Effector CD8-positive, alpha-beta T cell (primary cell): ENCODE measurements at places on chromosomes 1 and 21.
A peak's percentile ranks its signal among the peaks of the same experiment; 100 is the strongest.

- no peak for DNase-seq
These were observed 25.1 kb upstream of the MROH9 start for GRCh38 chr1:170910273-170910672.

GRCh38 chr1:15288173-15288926, 41.3 kb downstream of the FHAD1 start:
- DNase-seq, result no peak

DNA sequence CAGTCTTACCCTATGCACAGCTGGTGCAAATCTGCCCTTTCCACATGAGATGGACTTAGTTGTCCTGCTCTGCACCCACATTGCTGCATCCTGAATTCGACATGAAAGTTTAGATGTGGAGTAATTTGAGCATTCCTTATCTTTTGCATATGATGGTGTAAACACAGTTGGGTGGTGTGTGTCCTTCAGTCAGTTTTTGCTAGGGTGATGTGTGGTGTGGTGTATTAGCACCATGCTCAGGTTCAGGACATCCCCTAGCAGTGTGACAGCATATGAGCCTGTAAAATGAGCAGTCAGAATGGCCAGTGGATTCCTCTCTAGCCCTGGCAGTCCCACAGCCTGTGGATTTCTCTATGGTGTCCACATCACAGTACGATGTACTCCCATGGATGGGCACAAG, 42.6 kb upstream of the CD101 start:
- no peak for DNase-seq

GRCh38 chr21:16419188-16419921, 689.6 kb downstream of the USP25 start:
- DNase-seq, result no peak

- no peak for DNase-seq
These were observed 107.7 kb downstream of the ADSS2 start for GRCh38 chr1:244344001-244344400.

DNA sequence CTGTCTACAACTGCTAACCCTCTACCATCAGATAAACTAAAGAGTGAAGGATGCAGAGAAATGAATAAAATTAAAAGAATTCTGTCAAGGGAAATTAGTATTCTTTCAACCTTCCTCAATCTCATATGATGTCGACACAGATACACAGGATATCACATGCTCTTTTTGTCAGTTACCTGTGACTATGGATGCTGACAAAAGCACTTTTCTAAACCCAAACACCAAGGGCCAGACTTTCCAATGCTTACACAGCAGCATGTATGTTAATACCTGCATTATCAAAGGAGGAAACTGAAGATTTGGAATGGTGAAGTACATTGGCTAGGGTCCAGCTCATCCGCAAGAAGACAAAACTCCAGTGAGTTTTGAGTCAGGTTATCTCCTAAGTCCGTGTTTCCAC, 294.0 kb downstream of the SMYD3 start:
- no peak for DNase-seq

- no peak for DNase-seq
These were observed 63.8 kb upstream of the PRDX6 start for GRCh38 chr1:173413271-173413707.

GRCh38 chr1:231691618-231692259, 65.1 kb downstream of the DISC1 start:
- no peak for DNase-seq

- no peak for DNase-seq
These were observed 97.8 kb downstream of the KCNT2 start for GRCh38 chr1:196510451-196510850.

DNA sequence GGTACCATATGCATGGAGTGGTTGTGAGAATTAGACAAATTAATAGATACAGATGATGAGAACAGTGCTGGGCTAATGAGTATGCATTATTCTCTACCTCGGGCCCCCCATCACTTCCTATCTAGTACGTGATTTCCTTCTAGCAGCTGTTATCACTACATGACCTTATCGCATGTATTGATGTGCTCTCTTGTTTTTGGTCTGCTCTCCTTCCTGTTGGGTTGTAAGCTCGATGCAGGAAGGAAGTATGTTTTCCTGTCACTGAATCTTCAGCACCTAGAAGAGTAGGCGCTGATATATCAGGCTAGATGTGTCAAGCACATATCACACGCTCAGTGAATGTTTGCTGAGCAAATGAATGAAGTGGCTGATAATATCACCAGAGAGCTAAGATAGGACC, 43.9 kb upstream of the IFNAR2 start:
- no peak for DNase-seq

DNA sequence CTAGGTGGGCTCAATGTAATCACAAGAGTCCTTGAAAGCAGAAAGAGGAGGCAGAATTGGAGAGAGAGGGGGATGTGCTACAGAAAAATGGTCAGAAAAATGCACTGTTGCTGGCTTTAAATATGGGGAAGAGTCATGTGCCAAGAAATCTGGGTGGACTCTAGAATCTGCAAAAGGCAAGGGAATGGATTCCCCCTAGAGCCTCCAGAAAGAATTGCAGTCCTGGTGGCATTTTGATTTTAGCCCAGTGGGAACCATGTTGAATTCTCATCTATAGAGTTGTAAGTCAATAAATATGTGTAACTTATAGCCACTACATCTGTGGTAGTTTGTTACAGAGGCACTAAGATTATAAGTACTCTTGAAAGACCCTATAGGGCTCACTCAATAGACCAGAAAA, 210.3 kb downstream of the ASTN1 start:
- no peak for DNase-seq

GRCh38 chr1:105964879-105965278, 1091.6 kb upstream of the PRMT6 start:
- no peak for DNase-seq

DNA sequence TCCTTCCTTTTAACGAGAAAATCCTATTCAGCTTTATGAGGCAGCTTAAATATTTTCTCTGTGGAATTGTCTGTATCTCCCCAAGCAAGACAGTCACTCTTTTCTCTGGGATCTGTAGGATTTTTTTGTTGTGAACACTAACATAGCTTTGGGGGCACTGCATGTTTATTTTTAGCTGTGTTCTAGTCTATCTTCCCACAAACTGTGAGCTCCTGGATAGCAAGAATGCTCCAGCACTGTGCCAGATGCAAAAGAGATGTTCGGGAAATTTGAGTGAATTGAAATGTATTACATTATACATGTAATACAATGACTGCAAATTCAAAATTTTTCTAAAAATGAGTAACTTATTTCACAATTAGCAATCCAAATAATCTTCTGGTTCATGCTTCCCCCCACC, 282.2 kb downstream of the PLPP3 start:
- no peak for DNase-seq

DNA sequence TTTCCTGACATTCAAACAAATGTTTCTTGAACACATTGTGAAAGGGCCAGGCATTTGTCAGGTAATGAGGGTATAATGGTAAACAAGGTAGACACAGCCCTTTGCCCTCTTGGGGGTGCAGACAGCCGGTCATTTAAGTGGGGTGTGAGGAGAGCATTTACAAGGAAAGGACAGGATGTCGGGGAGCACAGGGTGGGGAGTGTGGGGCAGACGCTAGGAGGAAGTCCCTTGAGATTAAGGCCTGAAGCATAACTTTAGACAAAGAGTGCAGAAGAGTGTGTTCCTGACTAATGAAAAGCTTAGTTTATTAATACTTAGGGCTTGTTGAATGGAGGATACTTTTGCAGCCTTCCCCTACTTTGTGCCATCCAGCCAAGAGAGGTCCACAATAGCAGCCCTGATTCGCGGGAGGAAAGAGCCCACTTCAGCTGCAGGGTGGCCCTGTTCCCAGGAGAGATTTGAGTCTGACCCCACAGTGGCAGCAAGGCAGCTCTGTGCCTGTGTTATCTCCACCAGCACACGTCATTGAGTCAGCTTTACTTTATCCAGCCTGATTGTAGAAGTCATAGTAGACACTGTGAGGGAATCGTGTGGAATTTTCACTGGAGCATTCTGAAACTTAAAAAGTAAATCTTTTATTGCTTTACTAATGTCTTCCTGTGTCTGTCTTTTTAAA, 35.1 kb downstream of the MPZL1 start:
- no peak for DNase-seq

DNA sequence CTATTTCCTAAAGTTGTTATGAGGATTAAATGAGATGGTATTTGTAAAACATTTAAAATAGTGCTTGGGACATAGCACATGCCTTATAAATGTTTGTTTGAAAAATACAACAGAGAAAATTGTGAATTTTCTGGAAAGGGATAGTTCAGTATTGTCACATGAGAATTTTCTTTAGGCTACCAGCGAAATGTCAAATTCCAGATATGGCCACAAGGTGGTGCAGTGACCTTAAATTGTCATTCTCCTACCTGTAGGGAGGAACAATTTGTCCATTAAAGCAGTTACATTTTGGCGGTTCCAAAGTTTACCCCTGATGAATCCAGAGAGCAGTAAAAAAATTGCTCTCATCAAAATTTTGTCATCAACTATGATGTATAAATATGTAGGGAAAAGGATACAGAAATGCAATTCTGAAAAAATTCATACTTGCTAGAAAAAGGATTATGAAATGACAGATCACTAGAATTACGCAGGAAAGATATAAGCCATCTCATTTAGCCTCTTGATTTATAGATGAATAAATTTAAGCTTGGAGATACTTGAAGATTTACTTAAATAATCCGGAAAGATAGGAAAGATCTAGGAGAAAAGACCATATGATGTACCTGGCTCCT, 50.2 kb upstream of the TSHB start:
- peak; percentile 49 for DNase-seq

DNA sequence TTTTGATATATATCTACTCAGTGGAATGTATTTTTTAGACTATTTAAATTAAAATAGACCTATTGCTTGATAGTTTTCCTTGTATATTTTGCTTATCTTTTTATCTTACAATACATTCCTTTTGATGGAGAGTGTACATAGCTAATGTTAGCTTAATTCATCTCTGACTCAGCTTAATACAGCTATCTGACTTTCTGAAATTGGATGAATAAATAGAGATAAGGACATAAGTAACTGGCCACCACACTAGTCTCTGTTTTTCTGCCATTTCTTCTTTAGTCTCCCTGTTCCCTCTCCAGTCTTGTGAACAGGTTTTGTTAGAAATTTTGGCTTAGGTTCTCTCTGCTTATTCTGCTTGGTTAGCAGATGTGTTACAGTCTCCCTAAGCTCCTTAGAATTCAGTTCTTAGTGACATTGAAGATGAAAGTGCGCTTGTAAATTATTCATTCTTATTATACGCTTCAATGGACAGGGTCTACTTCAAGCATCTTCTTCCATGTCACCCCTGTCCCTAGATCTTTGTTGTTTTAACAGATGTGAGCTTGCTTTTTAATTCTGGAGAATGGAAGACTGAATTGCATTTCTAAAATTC, 59.6 kb downstream of the XPR1 start:
- DNase-seq, result no peak

DNA sequence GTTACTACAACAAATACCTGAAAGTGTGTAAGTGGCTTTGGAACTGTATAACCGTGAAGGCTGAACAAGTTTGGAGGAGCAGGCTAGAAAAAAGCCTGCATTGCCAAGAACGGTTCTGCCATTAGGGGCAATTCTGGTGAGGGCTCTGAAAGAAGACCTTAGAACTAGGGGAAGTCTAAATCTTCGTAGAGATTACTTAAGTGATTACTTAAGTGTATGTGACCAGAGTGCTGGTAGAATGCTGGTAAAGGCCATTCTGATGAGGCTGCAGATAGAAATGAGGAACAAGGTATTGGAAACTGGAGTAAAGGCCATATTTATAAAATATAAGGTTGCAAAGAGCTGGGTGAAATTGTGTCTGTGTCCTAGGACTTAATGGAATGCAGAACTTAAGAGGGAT, 158.0 kb downstream of the CLIC6 start:
- no peak for DNase-seq

- no peak for DNase-seq
These were observed 41.4 kb downstream of the TRIM62 start for GRCh38 chr1:33140153-33141149.

GRCh38 chr1:151596166-151596953, 15.5 kb upstream of the SNX27 start:
- no peak for DNase-seq

GRCh38 chr1:24928689-24929397, 1.2 kb downstream of the RUNX3 start:
- peak; percentile 53 for DNase-seq

DNA sequence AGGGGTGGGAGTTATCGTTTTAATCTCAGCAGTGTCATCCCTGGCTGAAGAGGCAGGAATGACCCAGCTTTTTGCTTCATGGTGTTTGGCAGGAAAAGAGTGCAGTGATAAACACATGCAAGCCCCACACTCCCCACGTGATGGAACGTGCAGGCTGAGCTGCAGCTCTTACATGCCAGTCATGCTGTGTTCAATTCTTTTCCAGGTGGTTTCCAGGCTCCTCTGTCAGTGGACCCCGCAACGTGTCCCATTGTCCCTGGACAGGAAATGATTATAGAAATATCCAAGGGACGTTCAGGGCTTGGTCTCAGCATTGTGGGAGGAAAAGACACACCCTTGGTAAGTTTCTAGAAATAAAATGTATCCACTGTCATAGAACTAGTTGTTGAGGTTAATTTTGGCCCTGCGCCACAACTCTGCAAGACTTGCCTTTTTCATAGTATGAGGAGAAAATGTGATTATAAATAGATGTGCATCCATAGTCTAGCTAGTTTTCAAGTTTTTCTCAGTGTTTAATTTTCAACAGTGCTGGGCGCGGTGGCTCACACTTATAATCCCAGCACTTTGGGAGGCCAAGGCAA, 110.2 kb upstream of the L1TD1 start:
- no peak for DNase-seq

DNA sequence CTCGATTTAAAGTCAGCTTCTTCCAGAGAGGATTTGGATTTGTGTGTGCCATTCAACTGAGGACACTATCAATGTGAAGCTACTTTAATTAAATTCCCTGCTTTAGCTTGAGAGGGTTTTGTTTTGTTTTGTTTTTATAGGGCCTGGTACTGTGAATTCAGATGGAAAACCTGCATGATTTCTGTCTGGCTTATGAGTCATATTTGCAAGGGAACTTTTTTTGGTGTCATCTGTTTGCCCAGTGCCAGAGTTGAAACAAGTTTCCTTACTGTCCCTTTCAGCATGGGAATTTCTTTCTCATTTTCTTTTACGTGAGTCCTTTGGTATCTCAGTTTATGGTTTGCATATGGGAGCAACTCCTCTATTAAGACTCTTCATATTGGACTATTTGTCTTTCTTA, 194.6 kb downstream of the GREM2 start:
- no peak for DNase-seq

GRCh38 chr1:243287652-243288051, 31.8 kb downstream of the SDCCAG8 start:
- no peak for DNase-seq

DNA sequence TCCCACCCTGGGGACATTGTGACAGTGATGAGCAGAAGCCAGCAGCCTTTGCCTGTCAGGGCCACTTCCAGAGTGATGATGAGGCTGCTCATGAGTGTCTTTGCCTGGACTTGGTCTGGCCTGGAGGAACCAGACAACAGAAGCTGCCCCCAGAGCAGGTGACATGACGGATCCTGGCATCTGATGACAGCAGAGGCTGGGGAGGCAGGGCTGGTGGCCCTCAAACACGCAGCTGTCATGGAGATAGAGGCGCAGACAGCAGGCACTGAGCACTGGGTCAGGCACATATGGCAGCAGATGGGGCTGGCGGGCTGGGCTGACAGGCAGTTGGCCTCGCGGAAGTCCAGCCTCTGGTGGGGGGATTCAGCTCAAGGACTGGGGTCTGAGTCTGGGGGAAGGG, 66.4 kb upstream of the STUM start:
- DNase-seq, result no peak
